ENCODE measurements at places on chromosomes 7 and 10. TPM values are rescaled to one million over a fixed set of nuclear protein-coding genes. Genes with fewer than 3 reads are reported as not detected.

The HOXA13 gene
- not detected for total RNA-seq

The ELAPOR2 gene
- total RNA-seq: 21.3 TPM

The TRRAP gene
- 30.4 TPM for total RNA-seq

The ZNF467 gene
- total RNA-seq: 3.2 TPM

The OR2A12 gene
- total RNA-seq: not detected

The ELMO1 gene
- not detected for total RNA-seq

The C10orf62 gene
- 0.26 TPM for total RNA-seq

DNA sequence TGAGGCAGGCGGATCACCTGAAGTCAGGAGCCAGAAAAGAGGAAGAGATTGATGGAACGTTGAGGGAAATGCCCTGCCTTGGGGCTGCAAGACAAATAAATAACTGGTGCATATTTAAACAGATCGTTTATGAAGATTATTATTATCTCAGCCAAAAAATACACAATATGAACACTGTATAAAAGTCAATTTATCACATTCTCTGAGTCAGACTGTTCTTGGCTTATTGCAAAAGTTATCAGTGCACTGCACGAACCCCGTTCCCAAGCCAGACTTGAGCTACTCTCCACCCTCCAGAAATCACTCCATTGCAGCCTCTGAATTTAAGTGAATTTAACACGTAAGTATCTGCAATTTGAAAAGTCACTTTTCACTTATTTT is 1.6 kb downstream of the DNMBP start:
- H3K27me3 ChIP-seq: no peaks in the 10 kb centered on the region
- DNase-seq: peak; percentile 56
- peak overlapping the region; percentile 79 for H3K27ac ChIP-seq
- H3K36me3 ChIP-seq: no peaks in the 10 kb centered on the region
- peaks cover 41% of the 10 kb centered on the region for H3K4me1 ChIP-seq

GRCh38 chr7:100584683-100585510 is 1.0 kb downstream of the LRCH4 start:
- peak; percentile 30 for DNase-seq
- peak overlapping the region; percentile 92 for H3K4me3 ChIP-seq
- H3K4me1 ChIP-seq: peaks cover 13% of the 10 kb centered on the region
- H3K27ac ChIP-seq: peak overlapping the region; percentile 90

- DNase-seq: no peak
- H3K27ac ChIP-seq: no peak overlapping the region
- peaks cover 79% of the 10 kb centered on the region for H3K27me3 ChIP-seq
These were observed 71.3 kb upstream of the EN2 start for GRCh38 chr7:155386608-155387007.

- H3K4me3 ChIP-seq: no peak overlapping the region
- DNase-seq: peak; percentile 70
- no peak overlapping the region for H3K27ac ChIP-seq
- peaks cover 33% of the 10 kb centered on the region for H3K27me3 ChIP-seq
- no peaks in the 10 kb centered on the region for H3K4me1 ChIP-seq
These were observed 1.6 kb downstream of the FAM24A start for GRCh38 chr10:122911889-122912484.

GRCh38 chr10:51745397-51745796 is 46.0 kb upstream of the CSTF2T start:
- H3K4me3 ChIP-seq: no peak overlapping the region
- H3K27ac ChIP-seq: no peak overlapping the region

GRCh38 chr10:114043532-114044246 is at the start of gene ADRB1:
Gene ADRB1 (plus strand): TSS chr10:114043866. CDS start chr10:114044133, 267 bp downstream.
- H3K4me1 ChIP-seq: no peaks in the 10 kb centered on the region
- no peaks in the 10 kb centered on the region for H3K36me3 ChIP-seq
- H3K27ac ChIP-seq: no peak within 1 kb of the TSS
- no peaks in the 10 kb centered on the region for H3K27me3 ChIP-seq
- peak within 1 kb of the TSS; percentile 74 for H3K4me3 ChIP-seq
- DNase-seq: peak; percentile 64

GRCh38 chr7:37694208-37695094 is 10.9 kb downstream of the GPR141 start:
- peak; percentile 97 for DNase-seq
- H3K27ac ChIP-seq: peak overlapping the region; percentile 28
- H3K4me1 ChIP-seq: peaks cover 24% of the 10 kb centered on the region
- no peaks in the 10 kb centered on the region for H3K36me3 ChIP-seq
- H3K4me3 ChIP-seq: no peak overlapping the region

- peaks cover 62% of the 10 kb centered on the region for H3K27me3 ChIP-seq
- DNase-seq: no peak
- H3K36me3 ChIP-seq: no peaks in the 10 kb centered on the region
- no peak overlapping the region for H3K4me3 ChIP-seq
- H3K27ac ChIP-seq: no peak overlapping the region
- no peaks in the 10 kb centered on the region for H3K4me1 ChIP-seq
These were observed 240.0 kb downstream of the PHTF2 start for GRCh38 chr7:78038465-78039080.

- peaks cover 28% of the 10 kb centered on the region for H3K4me1 ChIP-seq
- peak overlapping the region; percentile 56 for H3K4me3 ChIP-seq
- no peaks in the 10 kb centered on the region for H3K36me3 ChIP-seq
These were observed 22.8 kb upstream of the ANKRD2 start for GRCh38 chr10:97549587-97550322.

DNA sequence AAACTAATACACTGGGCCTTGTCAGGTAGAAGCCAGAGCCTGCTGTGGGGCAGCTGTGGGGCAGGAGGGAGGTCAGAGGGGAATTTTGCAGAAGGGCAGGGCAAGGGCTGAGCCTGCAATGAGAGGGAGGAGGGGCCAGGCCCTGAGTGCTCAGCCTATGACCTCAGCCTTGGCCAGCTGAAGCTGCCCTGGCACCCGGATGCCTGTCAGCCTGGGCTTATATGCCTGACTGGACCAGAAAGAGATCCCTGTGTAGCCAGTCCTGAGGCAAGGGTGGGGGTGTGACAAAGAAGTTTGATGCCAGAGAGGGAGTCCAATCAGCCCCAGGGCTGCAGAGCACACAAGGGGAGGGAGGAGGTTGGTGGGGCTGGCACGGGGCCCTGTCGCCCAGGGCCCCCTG is 22.3 kb upstream of the PRRT4 start:
- H3K36me3 ChIP-seq: no peaks in the 10 kb centered on the region
- H3K27ac ChIP-seq: no peak overlapping the region
- DNase-seq: peak; percentile 29

GRCh38 chr10:96610817-96611216 is 24.0 kb upstream of the TM9SF3 start:
- DNase-seq: no peak
- H3K27ac ChIP-seq: no peak overlapping the region
- H3K27me3 ChIP-seq: no peaks in the 10 kb centered on the region
- H3K4me3 ChIP-seq: no peak overlapping the region
- H3K36me3 ChIP-seq: no peaks in the 10 kb centered on the region
- H3K4me1 ChIP-seq: peaks cover 12% of the 10 kb centered on the region

DNA sequence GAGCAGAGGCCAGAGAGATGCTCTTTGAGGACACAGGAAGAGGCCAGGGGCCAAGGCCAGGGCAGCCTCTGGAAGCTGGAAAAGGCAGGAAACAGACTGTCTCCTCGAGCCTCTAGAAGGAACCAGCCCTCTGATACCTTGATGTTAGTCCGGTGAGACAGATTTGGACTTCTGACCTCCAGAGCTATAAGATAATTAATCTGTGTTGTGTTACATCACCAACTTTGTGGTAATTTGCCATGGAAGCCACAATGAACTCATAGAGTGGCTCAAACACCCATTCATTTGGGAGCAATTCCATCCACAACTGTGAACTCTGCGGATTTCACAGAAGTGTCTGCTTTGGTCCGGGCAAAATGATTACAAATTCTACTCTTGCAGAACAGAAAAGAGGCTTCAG is 48.7 kb downstream of the OAT start:
- H3K36me3 ChIP-seq: no peaks in the 10 kb centered on the region
- H3K4me3 ChIP-seq: no peak overlapping the region
- no peaks in the 10 kb centered on the region for H3K4me1 ChIP-seq
- no peak overlapping the region for H3K27ac ChIP-seq
- DNase-seq: no peak

DNA sequence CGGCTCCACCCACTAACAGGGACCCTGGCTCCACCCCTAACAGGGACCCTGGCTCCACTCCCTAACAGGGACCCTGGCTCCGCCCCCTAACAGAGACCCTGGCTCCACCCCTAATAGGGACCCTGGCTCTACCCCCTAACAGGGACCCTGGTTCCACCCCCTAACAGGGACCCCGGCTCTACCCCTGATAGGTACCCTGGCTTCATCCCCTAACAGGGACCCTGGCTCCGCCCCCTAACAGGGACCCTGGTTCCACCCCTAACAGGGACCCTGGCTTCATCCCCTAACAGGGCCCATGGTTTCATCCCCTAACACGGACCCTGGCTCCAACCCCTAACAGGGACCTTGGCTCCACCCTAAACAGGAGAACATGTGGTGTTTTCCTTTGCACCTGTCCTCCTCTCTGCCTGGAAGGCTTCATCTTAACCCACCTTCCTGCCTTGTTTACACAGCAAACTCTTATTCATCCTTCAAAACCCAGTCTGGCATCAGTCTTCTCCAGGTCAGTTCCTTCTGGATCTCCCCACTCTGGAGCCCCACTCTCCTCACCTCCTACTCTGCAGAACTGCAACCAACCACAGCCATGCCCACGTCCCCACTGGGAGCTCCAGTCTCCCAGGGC is 58.0 kb downstream of the CHST15 start:
- H3K4me3 ChIP-seq: no peak overlapping the region
- no peaks in the 10 kb centered on the region for H3K27me3 ChIP-seq
- H3K27ac ChIP-seq: no peak overlapping the region
- peaks cover 36% of the 10 kb centered on the region for H3K36me3 ChIP-seq
- DNase-seq: no peak

- DNase-seq: no peak
- no peaks in the 10 kb centered on the region for H3K36me3 ChIP-seq
- H3K27me3 ChIP-seq: peaks cover 23% of the 10 kb centered on the region
- no peak overlapping the region for H3K4me3 ChIP-seq
These were observed 83.9 kb upstream of the FGFR2 start for GRCh38 chr10:121681997-121682687.

- no peak overlapping the region for H3K4me3 ChIP-seq
- H3K27me3 ChIP-seq: peaks cover 52% of the 10 kb centered on the region
- no peaks in the 10 kb centered on the region for H3K4me1 ChIP-seq
- no peak for DNase-seq
- no peak overlapping the region for H3K27ac ChIP-seq
These were observed 68.6 kb upstream of the MEOX2 start for GRCh38 chr7:15755061-15755460.

GRCh38 chr7:13165854-13166253 is 478.4 kb downstream of the ARL4A start:
- H3K36me3 ChIP-seq: no peaks in the 10 kb centered on the region
- DNase-seq: no peak
- H3K27me3 ChIP-seq: no peaks in the 10 kb centered on the region
- H3K4me3 ChIP-seq: no peak overlapping the region

GRCh38 chr7:16684935-16685334 is 39.0 kb downstream of the BZW2 start:
- H3K4me1 ChIP-seq: no peaks in the 10 kb centered on the region
- H3K27ac ChIP-seq: peak overlapping the region; percentile 41
- no peaks in the 10 kb centered on the region for H3K27me3 ChIP-seq
- peaks cover 83% of the 10 kb centered on the region for H3K36me3 ChIP-seq

DNA sequence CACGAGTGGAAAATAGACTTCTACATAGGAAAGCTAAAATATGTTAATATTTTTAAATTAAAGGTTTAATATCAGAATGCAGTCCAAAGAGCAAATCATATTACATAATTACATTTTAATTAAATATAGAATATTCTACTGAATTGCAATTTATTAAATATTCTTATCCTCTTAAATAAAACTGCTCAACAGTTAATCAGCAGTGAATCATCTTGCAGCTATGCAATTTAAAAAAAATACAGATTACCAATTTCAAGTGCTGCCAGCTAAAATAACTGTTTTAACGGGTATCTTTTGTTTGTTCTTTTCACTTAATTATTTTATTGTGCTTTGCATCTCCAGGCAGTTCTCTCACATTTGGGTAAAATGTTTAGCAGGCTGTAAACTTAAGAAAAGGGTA is 82.2 kb downstream of the ZNRF2 start:
- H3K4me3 ChIP-seq: no peak overlapping the region
- H3K4me1 ChIP-seq: peaks cover 6% of the 10 kb centered on the region
- H3K36me3 ChIP-seq: peaks cover 5% of the 10 kb centered on the region

DNA sequence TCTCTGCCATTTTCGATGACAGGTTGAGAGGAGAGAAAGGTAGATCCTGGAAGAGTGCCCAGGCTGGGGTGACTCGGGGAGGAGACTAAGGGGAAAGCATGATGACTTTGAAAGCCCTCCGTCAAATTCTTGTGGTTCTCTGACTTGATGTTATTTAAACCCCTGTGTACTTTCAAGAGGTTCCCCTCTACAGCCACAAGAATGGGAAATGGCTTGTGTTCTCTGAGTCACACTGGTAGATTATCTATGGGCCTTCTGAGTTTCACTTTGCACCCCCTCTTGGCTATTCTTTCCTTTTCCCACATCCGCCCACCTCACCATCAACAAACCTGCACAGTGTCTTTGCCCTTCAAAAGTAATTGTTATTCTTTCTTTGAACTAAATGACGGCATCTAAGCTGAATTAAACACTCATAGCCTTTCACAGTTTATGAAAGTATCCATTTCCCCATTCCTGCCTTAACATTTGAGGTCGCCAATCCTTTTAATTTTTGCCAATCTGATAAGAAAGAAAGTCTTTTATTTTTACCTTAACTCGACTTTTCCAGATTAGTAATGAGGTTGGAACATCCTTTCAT is 24.1 kb downstream of the PRF1 start:
- DNase-seq: peak; percentile 82
- H3K27me3 ChIP-seq: no peaks in the 10 kb centered on the region
- H3K4me1 ChIP-seq: peaks cover 36% of the 10 kb centered on the region
- H3K36me3 ChIP-seq: no peaks in the 10 kb centered on the region

DNA sequence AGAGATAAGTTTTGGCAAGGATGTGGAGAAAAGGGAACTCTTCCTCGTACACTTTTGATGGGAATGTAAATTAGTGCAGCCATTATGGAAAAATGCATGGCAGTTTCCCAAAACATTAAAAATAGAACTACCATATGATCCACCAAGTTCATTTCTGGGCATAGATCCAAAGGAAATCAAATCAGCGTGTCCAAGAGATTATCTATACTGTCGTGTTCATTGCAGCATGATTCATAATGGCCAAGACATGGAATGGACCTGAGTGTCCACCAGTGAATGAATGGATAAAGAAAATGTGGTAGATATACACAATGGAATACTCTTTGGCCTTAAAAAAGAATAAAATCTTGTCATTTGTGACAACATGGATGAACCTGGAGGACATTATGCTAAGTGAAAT is 70.3 kb upstream of the RSU1 start:
- peaks cover 20% of the 10 kb centered on the region for H3K4me1 ChIP-seq
- DNase-seq: peak; percentile 44

GRCh38 chr10:13046851-13047528 is 45.5 kb upstream of the CCDC3 start:
- H3K4me1 ChIP-seq: no peaks in the 10 kb centered on the region
- H3K27me3 ChIP-seq: peaks cover 10% of the 10 kb centered on the region
- H3K4me3 ChIP-seq: no peak overlapping the region
- no peaks in the 10 kb centered on the region for H3K36me3 ChIP-seq
- H3K27ac ChIP-seq: no peak overlapping the region

- H3K36me3 ChIP-seq: no peaks in the 10 kb centered on the region
- H3K27ac ChIP-seq: no peak overlapping the region
- H3K4me1 ChIP-seq: no peaks in the 10 kb centered on the region
- H3K27me3 ChIP-seq: peaks cover 11% of the 10 kb centered on the region
- H3K4me3 ChIP-seq: no peak overlapping the region
- DNase-seq: no peak
These were observed 58.8 kb upstream of the ZNF804B start for GRCh38 chr7:88700725-88701124.

Data from MCF 10A (cell line).